ENCODE measurements at places on chromosomes 12 and 14.
A peak's percentile ranks its signal among the peaks of the same experiment; 100 is the strongest.

DNA sequence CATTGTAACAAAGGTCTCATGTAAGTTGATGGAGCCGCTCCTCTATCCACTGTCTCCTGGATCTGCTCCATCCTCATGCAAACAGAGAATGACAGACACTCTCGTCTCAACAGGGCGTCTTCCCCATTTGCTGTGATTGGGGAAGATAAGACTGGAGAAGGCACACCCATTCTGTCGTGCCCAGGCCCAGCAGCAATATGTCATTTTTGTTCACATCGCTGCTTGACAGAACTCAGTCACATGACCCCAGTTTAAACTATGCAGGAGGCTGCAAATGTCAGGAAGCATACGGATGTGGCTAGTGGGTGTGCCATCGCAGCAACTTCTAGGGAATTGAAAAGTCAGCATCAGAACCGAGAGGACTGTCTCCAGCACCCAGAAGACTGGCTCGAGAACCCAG, 290.5 kb downstream of the TMEM132D start:
- no peak for DNase-seq

- DNase-seq: no peak
Measured at GRCh38 chr12:894226-894625, 55.3 kb downstream of the RAD52 start.

DNA sequence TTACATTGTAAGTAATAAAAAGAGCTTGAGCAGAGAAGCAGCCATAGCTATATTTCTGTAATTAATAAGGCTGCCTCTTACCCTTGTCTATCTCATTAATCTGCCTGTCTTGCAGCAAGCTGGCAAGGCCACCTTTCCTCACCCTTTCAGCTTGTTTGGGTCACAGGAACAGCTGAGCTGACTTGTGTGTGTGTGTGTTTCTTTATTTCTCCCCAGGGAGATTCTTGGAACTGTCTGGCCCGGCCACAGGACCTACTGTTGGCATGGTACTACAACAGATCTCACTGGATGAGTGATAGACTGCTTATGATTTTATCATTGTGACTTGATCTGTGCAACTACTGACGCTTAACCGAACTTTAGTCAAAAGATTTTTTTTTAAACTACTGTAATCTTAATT, 213.7 kb downstream of the SLC2A13 start:
- DNase-seq: no peak

- DNase-seq: no peak
Measured at GRCh38 chr12:63326260-63326659, 175.3 kb upstream of the AVPR1A start.

- DNase-seq: no peak
Measured at GRCh38 chr12:2547273-2548044, 247.3 kb upstream of the FKBP4 start.

DNA sequence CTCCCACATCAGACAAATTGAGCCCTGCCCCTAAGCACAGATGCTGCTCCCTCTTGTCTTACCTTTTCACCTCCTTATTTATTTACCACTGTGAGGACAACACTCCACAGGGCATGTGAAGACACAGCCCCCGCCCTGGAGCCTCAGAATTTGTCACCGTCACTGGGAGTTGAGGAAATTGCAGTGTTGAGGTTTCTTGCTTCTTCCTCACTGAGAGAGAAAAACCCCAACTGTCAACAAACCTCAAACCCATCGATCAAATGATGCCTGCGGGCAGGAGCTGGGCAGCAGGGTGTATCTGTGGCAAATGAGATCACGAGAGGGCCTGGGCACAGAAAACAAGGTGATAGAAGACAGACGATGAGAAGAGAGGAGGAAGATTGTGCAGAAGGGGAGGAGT, 30.5 kb upstream of the PLEKHG3 start:
- no peak for DNase-seq

DNA sequence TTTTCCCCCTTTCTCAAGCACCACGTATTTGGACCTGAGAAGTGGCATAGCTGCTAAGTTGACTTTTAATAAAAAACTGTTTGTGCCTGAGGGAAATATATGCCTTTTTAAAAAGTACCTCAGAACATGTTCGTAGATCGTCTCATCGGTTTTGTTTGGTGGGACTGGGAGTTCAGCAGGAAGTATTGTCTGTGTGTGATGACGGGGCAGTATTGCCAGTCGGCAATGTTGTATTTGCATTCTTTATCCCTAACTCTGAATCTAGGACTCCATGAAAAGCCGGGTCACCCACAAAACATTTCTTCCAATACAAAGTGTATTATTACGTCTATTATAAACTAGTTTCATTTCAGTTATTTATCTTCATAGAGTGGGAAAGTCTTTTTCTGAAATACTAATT, 19.7 kb upstream of the FGD4 start:
- DNase-seq: no peak

- no peak for DNase-seq
Measured at GRCh38 chr14:56902385-56902784, 92.1 kb upstream of the OTX2 start.

GRCh38 chr14:96741151-96741977, 55.8 kb upstream of the VRK1 start:
- peak; percentile 34 for DNase-seq

- no peak for DNase-seq
Measured at GRCh38 chr12:98533723-98534251, 18.4 kb downstream of the TMPO start.

GRCh38 chr14:23284654-23285529, 1.0 kb downstream of the HOMEZ start:
- peak; percentile 27 for DNase-seq

DNA sequence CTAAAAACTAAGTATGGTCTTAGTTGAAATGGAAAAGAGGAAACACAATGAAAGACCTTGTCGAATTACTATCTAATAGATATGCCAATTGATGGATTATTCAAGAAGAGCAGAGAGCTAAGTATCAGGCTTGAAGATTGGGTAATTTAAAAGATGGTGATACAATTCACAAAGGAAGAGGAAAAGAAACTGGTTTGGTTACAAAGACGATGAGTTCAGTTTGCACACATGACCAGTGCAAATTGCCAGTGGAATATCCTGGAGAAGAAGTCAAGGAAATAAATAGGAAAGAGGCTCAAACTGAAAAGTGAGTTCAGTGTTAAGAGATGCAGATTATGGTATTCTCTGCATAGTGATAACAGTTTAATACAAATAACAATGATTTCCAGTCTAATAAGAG, 2.5 kb upstream of the RAP1B start:
- DNase-seq: no peak

- DNase-seq: no peak
Measured at GRCh38 chr12:54350743-54351142, 13.5 kb downstream of the GPR84 start.

- DNase-seq: no peak
Measured at GRCh38 chr14:50792634-50793068, 38.3 kb downstream of the NIN start.

GRCh38 chr12:51639361-51639760, 48.3 kb downstream of the SCN8A start:
- peak; percentile 48 for DNase-seq

DNA sequence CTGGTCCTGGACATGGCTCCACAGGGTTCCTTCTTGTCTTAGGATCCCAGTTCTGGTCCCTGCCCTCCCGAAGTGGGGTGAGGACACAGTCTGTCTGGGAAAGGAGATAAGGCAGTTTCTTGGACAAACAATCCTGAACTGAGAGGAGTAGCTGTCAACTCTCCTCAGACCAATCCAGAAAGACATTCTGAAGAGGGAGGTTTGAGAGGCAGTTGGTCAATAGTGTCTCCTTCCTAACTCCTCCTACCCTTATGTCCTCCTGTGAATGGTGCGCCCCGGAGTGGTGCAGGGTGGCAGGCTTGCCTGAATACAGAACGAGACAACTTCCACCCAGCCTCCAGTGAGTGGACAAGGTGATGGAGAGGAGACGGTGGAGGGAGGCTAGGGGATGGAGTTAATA, 15.4 kb upstream of the ASIC1 start:
- DNase-seq: no peak

- peak; percentile 75 for DNase-seq
Measured at GRCh38 chr14:77485901-77486678, 12.5 kb downstream of the ISM2 start.

DNA sequence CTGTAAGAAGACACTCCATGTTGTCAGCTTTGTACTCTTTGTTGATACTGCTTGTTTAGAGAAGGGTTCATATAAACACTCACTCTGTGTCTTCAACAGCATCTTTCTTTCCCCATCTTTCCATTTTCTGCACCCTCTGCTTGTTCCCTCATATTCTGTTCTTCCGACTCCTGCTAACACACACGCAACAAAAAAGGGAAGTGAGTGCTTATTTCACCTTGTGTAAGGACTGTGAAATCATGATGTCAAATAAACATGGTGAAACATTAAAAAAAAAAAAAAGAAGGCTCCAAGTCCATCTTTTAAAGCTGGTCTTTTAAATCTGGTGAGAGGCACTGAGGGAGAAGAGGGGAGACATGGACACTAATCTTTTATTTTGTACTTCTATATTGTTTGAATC, 145.4 kb downstream of the RPAP3 start:
- DNase-seq: no peak

- peak; percentile 69 for DNase-seq
Measured at GRCh38 chr12:104577581-104577981, 120.8 kb downstream of the CHST11 start.

DNA sequence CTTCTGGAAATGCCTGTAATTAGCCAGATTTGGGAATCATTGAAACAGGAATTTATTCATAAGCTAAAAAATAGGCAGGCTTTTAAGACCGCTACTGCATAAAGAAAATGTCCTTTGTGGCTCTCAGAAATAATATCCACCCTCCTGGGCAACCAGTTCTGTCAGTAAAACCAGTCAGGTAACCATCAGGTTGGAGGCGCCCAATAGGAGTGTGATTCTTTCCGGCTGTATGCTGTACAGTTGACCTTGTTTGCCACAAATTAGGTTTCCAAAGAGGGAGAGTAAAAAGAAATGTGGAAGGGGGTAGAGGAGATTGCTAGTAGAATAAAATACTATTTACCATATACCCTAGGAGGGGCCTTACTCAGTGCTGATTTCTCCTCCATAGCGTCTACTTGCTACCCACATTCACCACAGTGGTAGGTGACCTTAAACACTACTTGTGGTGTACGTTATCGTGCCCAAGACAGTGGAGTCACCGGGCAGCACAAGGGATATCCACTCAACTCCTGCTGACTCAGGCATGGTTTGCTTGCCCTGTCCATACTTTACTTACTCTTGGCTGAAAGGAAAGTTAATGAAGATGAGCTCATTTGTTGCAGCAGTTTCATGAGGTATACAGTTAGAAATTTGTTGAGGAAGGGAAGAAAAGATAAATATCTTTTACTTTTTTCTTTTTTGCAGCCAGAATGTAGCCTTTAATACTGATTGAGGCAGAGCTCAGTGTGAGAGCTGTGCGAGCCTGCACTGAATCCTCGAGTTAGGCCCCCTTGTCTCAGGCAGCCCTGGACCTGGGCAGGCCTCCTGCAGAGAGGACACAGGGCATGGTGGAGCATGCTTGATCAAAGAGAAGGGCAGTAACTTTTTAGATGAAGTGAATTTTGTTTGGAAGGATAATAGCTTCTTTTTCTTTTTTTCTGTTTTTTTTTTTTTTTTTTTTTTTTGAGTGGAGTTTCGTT, 76.7 kb downstream of the DIP2B start:
- peak; percentile 81 for DNase-seq

GRCh38 chr14:81341781-81342180, 58.3 kb downstream of the STON2 start:
- no peak for DNase-seq

DNA sequence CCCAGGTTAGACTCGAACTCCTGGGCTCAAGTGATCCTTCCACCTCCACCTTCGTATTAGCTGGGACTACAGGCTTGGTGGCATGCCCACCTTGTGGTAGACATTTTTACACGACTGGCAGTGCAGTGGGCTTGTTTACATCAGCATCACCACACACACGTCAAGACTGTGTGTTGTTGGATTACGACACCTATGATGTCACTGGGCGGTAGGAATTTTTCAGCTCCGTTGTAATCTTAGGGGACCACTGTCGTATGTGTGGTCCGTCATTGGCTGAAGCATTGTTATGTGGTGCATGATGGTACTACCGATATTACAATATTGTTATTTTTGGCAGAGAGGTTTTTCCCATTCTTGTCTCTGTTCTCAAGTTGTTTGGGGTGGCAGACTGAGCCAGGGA, 50.7 kb downstream of the TSPAN9 start:
- DNase-seq: no peak

GRCh38 chr12:81369175-81369574, 291.3 kb downstream of the ACSS3 start:
- DNase-seq: no peak

GRCh38 chr14:81153187-81153586, 67.6 kb downstream of the GTF2A1 start:
- no peak for DNase-seq

DNA sequence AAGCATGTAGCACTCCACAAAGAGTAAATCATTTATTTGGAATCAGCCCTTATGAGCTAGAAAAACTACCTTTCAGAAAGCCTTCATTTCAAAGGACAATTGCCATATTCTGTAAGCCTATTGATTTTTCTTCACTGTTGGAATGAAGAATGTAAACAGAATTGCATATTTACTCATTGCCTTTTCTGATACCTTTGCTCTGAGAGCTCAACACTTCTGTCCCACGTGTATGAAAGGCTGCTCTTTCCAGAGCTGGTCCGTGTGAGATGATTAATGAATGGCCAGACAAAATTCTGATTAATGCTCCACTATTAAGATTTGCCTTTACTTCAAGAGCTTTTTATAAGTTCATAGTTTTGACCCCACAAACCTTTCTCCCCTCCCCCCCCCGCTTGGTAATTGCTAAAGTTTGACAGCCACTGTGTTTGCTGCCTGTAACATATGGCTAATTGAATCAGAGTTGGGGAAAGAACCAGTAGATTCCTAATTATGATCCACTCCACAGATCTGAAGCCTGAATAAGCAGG, 63.0 kb upstream of the PLEKHA5 start:
- DNase-seq: no peak

DNA sequence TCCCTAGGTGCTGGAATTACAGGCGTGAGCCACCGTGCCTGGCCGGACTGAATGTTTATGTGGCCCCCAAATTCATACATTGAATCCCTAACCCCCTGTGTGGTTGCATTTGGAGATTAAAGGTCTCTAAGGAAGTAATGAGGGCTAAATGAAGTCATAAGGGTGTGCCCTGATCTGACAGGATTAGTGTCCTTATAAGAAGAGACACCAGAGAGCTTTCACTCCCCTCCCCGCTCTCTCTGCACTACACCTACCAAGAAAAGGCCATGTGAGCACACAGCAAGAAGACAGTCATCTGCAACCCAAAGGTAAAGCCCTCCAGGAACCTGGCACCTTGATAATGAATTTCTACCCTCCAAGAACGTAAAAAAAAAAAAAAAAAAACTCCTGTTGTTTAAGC, 212.1 kb upstream of the CAND1 start:
- no peak for DNase-seq

Data from EL (cell line).